Fibroblast of skin of left quadriceps (primary cell): ENCODE measurements at places on chromosomes 16 and 17.

DNA sequence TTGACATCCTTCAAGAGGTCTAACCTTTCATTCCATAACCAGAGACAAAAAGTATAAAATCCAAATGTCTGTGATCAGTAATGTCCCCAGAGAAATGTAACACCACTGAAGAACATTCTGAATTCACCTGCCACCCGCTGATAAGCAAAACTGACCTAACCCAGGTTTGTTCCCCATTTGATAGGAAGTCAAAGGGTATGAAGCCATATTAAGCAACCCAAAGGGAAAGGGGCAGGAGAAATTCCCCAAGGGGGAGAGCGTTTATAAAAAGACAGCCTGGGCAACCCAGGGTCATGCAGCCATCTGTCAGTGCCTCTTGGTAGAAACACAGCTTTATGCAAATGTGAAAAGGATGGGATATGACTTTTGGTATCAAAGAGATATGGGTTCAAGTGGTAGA lies 30.7 kb upstream of the PIK3R6 start:
- DNase-seq = no peak

DNA sequence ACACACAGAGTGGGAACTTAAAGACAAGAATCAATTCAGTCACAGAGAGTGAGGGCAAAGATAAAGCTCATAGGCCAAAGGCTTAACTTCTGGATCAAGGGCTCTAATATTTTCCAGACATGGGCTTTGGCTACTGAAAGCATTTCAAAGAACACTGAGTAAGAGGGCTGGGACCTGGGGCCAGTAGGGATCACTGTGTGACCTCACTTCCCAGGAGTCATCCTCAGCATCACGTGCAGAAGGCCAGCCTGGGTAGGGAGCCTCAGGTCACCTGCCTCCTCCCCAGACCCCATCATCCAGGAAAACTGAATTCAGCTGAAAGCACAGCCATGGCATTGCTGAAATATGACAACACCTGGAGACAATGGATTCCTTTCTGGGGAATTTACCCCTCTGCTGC lies 163.5 kb downstream of the RAB11FIP4 start:
- no peak for DNase-seq

DNA sequence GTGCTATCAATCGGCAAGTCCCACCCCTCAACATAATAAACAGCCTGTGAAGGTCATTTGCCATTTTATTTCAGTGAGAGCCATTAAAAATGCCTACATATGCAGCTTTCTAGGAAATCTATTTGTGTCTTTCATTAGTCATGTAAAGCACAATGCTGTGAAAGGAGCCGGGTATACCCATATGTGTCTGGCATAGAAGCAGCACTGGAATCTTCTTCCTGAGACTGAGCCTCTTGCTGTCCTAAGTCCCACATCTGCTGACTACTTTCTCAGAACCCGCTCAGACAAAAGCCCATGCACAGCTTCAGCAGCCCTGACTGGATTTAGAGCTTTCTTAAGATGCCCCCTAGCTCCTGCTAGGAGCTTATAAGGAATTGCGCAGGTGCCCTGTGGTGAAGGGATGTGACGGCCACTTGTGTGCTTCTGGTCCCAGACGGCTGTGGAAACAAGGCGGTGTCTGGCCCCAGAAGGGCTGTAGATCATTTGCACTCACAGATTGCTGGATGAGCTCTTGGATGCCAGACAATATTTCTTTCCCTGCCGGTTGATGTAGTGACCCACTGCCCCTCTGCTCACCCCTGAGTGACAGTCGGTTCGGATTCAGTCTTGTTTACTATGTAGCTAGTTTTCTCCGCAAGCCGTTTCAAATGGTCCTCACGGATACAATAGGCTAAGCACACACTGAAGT lies 172.2 kb downstream of the ANKFN1 start:
- DNase-seq = no peak

DNA sequence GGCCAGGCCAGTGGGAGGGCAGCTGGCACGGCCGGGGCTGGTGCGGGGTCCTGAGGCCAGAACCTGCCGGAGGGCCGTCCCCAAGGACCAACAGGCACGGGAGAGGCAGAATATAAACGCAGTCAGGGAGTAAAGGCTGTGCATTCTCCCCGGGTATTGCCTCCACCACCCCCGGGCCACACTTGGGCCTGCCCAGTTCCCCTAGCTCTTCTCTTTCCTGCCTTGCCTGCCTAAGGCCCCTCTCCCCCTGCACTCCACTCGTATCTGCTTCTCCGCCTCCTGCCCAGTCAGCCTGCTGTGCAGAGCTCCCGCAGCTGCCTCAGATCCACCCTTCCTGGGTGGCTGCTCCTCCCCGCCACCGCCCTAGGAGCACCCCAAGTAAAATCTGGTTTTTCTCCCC lies 5.0 kb upstream of the RPH3AL start:
- no peak for DNase-seq

DNA sequence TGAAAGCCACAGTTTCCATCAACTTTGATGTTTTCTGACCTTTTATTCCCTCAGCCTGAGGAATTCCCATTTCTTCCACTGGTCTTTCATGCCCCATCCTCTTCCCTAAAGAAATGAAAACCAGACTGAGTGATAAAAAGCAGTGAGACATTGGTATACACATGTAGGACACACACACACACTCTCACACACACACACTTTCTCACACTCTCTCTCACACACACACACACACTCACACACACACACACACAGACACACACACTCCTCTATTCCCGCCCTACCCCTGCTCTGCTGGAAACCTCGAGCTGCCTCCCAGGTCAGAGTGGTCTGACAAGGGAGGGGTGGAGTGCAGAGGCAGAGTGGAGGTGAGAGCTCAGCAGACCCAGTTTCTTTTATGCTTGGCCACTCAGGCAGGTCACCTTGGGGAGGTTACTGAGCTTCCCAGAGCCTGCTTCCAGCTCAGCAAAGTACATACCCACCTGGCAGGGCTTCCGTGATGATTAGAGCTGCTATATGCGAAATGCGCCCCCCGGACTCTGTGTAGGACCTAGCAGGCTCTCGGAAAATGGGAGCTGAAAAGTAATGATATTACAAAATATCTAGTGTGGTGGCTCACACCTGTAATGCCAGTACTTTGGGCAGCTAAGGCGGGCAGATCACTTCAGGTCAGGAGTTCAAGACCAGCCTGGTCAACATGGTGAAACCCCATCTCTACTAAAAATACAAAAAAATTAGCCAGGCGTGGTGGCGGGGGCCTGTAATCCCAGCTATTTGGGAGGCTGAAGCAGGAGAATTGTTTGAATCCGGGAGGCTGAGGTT lies 30.7 kb downstream of the CCR7 start:
- DNase-seq = no peak

- DNase-seq = no peak
Observed at GRCh38 chr16:24826817-24827566, 18.8 kb upstream of the SLC5A11 start.

DNA sequence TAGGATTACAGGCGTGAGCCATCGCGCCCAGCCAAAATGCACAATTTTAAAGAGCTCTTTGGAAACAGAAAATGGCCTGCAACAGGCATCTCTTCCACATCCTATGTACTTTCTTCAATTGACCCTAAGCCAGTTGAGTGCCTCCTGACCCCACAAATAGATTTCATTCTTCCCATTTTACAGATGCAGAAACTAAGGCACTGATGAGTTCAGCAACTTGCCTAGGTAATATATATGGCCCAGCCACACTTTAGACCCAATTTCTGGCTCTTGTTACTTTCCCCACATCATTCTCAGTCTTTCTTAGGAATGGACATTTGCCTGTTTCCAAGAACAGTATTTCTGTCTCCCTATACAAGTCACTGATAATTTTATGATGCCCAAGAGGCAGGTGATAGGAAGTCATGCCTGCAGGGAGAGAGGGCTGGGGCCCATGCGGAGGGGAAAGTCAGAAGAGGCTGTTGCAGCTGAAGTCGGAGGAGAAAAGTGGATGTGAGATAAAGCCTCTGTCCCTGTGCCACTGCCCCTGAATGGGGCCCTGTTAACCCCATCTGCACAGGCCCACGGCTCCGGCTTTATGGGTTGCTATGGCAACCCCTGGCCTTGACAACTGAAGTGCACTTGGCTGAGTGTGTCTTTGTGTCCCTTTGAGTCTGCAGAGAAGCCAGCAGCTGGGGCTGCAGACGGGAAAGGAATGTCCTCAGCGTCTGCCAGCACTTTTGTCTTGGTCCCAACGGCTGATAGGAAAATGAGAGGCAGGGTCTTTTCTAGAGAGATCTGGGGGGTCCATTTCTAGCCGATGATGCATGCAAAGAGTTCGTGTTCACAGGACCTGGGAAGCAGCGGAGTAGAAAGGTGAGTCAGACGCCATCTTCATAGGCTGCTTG lies 45.9 kb downstream of the ABAT start:
- DNase-seq = no peak

DNA sequence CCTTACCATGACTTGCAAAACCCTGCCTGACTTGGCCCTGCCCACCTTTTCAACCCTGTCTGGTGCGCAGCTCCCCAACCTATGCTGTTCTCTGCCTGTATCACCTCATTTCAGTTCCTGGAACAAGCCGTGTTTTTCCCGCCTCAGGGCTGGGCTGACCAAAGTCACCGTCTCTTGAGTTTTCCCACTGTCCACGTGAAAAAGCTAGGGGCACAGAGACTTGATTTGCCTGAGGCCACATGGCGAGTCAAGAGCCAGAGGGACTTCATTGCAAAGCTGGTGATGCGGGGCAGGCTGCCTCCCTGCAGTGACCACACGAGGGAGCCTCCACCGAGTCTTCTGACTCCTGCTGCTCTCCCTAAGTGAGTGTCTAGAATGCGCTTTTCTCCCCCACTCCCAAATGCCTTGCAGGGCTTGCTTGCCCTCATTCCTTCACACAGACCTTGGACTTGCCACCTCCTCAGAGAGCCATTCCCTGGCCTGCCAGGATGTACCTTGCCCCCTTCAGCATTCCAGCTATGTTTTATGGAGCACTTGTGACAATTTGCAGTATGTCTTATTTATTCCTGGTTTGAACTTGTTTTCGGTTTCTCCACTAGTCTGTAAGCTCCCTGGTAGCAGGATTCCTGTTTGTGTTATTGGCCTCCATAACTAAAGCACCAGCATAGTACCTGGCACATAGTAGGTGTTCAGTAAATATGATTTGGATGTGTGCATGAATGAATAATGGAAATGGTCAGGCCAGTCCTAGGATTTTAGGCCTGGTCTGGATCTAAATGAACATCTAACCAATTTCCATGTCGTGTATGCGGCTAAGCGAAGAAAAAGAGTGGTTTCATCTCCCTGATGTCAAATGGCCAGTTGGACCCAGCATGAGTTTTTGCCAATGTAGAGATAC lies 252.3 kb downstream of the SNX29 start:
- DNase-seq = peak; percentile 53

- DNase-seq = no peak
Observed at GRCh38 chr16:48503336-48503735, 106.6 kb downstream of the N4BP1 start.

GRCh38 chr16:9578459-9578858 lies 487.0 kb downstream of the HAPSTR1 start:
- no peak for DNase-seq

DNA sequence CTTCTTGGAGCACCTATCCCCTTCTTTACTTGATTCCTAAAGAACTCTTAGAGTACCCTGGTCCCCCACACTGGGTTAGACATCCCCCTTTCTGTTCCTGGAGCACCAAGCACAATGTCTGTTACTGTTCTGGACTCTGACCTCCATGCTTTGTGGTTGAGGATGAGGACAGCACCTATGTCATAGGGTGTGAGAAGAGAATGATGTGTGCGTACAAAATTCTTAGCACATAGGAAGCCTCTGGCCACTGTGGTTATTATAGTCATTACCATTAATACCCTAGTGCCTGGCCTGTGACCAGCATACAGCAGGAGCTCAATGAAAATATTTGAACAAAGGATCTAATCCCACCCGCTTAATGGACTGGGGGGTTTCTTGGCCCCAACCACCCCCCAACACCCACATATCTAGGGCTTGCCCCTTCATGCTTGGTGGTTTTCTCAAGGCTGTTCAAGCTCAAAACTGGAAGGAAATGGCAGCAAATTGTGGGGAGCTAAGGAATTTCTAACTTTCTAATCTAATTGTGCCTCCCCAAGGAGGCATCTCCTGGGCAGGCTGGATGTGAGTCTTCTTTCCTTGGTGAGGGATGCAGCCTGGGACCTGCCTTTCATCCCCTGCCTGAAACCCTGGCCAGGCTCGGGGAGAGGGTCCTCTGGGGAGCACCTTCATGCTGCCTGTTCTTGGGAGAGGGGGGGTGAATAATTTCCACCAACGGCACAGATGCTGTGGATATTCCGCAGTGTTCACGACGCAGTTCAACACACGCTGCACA lies 1.5 kb upstream of the CMIP start:
- DNase-seq = no peak

DNA sequence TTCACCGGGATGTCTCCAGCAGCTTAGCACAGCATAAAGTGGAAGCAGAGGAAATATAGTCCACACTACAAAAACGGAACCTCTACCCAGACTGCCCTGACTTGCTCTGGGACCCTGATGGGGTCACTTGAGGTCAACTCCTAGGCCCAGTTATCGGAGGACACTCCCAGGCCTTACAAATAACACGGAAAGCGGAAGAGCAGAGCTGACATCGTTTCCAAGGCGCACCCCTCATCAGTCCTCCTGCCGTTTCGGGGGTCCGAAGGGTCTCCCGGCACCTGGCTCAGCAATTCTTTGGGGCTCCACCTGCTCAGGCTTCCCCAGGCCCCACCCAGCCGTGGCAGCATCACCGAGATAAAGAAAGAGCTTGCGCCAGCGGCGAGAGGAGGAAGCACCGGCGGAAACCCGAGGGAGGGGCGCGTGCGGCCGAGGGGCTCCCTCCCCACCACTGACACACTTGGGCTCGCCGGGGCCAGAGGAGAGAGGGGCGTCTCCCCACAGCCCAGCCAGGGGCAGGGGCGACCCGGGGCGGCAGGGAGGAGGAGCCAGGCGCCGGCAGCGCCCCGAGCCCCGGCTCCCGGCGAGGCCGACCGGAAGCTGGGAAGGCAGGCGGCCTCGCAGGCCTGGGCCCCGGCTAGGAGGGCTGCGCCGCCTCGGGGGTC lies 727 bp downstream of the CORO7 start:
- DNase-seq = no peak

DNA sequence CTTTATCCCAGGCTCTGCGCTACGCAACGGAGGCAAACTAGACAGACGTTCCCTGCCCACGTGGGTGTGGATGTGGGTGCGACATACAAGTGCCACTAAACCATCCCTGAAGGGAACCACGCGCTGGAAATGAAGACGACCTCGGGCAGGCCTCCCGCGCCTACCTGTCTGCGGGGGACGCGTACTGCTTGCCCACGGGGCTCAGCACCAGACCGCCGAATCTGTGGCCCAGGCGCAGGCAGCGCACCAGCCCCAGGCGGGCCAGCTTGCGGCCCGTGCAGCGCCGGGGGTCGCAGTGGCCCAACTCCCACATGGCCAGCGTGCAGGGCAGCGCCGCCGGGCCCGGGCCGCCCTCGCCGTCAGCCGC lies 480 bp downstream of the TSR3 start:
- DNase-seq = no peak

GRCh38 chr16:88365244-88365865 lies 17.4 kb upstream of the ZNF469 start:
- DNase-seq = no peak

GRCh38 chr17:2462481-2462880 lies 49.2 kb downstream of the METTL16 start:
- no peak for DNase-seq

GRCh38 chr16:48383009-48383876 lies 2.0 kb downstream of the SIAH1 start:
- DNase-seq = no peak

- no peak for DNase-seq
Observed at GRCh38 chr17:38779965-38780752, 19.2 kb downstream of the PIP4K2B start.
